ENCODE measurements at places on chromosomes 4 and X.

DNA sequence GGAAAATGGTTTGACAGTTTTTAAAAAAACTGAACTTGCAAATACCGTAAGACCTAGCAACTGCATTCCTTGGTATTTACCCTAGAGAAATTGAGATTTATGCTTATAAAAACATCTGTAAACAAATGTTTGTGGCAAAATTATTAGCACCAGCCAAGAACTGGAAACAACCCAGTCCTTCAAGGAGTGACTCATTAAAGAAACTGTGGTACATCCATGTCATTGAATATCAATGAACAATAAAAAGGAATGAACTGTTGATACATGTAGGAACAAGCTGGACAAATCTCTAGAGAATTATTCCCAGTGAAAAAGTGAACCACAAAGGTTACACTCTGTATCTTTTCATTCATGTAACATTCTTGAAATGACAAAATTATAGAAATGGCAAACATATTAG lies 240.2 kb upstream of the ADAMTS3 start:
- no peak for DNase-seq

DNA sequence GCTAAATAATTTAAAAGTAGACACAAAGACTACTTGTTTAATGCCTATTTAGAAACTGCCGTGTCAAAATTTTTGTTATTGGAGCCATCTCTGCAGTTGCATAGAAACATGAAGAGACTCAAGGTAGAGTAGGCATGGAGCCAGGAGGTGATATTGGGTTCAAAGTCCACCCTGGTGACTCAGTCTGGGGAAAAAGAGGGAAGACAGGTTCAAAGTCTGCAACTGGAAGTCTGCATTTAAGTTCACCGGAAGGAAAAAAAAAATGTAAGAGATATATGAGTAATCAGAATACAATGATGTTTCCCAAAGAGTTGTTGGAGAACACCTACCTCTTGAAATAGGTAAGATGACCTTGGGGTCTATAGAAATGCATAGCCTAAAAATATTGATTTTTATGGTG lies 67.4 kb upstream of the QRFPR start:
- peak; percentile 80 for DNase-seq

DNA sequence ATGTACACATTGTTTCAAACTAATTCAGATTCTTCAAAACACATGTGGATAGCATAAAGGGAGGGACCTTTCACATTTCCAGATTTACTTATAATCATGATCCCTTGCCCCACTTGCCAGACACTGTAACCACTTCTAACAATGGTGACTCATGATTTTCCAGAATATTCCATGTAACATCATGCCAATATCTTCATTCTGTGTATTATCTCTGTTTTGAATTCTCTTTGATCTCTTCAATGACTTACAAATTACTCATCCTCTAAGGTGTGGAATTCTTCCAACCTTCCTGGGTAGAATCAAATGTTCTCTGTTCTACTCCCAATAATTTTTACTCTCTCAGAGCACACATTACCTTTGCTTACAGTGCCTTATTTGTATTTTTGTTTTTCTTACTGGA lies 517.1 kb downstream of the PCDH7 start:
- DNase-seq: no peak

- DNase-seq: no peak
Observed at GRCh38 chr4:147793569-147794313, 61.9 kb downstream of the ARHGAP10 start.

DNA sequence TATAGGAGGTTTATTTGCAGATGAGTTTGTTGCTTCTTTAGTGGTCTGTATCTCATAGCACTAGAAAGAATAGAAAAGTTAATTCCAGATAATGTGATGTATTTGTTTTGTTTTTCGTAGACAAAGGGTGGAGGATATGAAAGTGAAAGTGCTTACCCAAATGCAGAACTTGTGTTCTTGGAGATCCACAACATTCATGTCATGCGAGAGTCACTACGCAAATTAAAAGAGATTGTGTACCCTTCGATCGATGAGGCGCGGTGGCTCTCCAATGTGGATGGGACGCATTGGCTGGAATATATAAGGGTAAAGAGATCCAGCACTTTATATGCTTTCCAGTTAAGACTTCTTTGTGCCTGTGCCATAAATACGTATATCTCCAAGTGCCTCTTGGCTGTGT lies 43.3 kb downstream of the MTMR1 start:
- DNase-seq: no peak

GRCh38 chr4:41957634-41958033 lies 22.4 kb downstream of the TMEM33 start:
- DNase-seq: no peak

- no peak for DNase-seq
Observed at GRCh38 chr4:38241541-38241940, 281.3 kb downstream of the PTTG2 start.

GRCh38 chr4:128470492-128471053 lies 183.0 kb upstream of the PGRMC2 start:
- DNase-seq: no peak

- peak; percentile 33 for DNase-seq
Observed at GRCh38 chr4:2284934-2285612, 23.2 kb upstream of the MXD4 start.

DNA sequence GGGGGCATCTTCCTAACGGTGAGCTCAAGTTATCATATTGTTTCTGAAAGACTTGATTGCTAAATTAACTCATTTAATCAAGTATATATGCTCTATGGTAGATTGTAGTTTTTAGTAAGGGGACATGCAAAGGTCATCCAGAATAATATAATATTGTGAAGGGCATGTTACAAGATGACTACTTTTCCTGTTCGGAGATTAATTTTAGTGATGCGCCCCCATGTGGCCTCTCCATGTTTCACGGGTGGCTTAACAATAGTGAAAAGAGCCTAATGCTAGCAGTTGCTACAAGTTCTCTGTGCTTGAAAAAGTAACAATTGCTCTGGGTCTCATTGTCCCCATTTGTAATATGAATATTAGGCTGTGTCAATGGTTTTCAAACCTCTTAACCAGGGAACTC lies 12.2 kb downstream of the SMPX start:
- peak; percentile 17 for DNase-seq

- no peak for DNase-seq
Observed at GRCh38 chr4:112951362-112952312, 97.8 kb upstream of the ANK2 start.

DNA sequence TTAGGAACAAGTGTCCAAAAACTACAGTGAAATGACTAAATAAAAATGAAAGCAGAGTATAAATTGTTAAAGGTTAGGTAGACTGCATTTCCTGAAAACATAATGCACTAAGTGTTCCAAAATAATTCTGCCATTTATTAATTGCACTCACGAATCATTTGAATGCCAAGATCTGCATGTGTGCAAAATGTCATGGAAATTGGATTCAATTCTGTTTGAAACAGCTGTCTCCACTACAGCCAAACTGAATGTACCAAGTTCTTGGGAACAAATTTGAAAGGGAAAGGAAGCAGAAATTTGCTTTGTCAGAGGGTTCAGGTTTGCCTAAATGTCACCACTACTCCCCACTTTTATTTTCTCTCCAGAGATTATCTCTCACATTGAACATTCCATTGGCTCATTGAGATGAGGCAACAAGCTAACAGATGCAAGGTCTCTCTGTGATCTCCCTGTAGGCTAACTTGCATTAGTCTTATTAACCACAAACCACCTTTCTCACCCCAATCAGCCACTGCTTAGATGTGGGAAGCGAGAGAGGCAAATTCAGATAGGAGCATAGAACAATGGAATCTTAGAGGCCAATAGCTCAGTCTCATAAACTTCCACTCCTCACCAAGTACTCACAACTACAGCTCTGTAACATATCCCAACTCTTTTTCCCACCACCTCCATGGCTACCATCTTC lies 226.6 kb downstream of the KDR start:
- no peak for DNase-seq

DNA sequence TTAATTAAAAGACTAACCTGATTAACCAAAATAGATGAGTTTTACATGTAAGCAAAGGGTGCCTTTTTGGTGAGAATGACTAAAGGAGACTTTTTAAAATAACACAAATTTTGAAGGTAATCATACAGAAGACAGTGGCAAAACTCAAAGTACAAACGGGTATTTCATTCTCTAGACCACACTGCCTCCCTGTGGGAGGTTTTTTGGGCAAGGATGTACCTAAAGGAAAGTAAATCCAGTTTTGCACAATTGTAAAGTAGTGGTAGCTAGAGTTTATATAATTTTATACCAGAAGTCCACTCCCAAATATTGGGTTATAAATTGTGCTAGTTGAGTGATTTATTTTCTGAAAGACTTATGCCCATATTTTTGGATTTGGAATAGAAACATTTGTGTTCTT lies 201.0 kb downstream of the PAPSS1 start:
- DNase-seq: no peak

- DNase-seq: peak; percentile 46
Observed at GRCh38 chr4:2788532-2789103, 4.3 kb upstream of the SH3BP2 start.

DNA sequence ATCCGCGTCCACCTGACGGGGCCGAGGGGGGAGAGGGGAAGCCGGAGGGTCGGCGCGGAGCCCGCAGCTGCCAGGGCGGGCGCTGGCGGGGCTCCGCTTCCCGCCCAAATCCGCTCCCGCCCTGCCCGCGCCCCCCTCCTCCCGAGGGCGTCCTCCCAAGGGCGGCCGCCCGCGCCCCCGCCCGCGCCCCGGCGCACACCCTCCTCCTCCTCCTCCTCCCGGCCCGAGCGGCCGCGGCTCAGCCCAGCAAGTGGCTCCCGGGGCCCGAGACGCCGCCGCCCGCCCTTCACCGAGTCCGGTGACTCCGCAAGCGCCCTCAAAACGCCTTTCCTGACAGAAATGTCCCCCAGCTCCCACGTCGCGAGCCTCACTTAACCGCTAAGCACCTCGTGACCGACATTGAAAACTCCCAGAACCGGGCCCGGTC lies 487 bp downstream of the HMGB2 start:
- DNase-seq: no peak

- no peak for DNase-seq
Observed at GRCh38 chrX:130718137-130718536, 184.9 kb downstream of the ENOX2 start.

GRCh38 chr4:168188754-168189153 lies 96.4 kb downstream of the ANXA10 start:
- DNase-seq: no peak

GRCh38 chr4:26789208-26789607 lies 71.4 kb upstream of the STIM2 start:
- no peak for DNase-seq

- DNase-seq: no peak
Observed at GRCh38 chrX:31580227-31580626, 508.4 kb upstream of the FTHL17 start.

DNA sequence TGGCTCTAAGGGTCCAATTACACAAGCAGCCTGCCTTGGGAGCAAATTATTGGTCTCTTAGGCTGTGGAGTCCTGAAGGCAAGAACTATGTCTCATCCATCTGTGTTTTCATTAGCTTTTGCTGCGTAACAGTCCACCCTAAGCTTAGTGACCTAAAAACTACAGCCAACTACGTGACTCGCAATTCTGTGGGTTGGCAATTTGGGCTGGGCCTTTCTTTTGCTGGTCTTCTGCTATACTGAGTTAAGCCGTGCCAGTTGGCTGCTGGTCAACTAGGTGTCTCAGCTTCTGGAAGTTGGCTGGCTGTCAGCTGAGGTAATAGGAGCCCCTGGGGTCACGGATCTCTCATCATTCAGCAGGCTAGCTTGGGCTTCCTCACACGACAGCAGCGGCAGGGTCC lies 205.6 kb upstream of the S100G start:
- no peak for DNase-seq

DNA sequence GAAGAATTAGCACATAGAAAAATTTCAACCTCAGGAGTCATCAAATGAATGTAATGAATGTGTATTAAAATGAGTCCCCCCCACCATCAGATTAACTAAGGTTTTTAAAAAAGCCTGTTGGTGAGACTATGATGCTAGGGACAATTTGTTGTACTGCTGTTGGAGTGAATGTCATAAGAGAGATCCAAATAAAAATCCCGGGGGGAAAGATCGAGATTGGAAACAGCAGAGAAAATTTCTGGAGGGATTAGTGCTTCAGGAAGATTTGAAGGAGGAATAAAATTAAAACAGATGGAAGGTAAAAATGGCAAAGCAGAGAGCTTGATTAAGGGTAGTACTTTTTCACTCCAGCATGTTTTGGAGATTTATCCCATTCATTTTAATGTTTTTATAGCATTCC lies 25.9 kb upstream of the SFRP2 start:
- no peak for DNase-seq

DNA sequence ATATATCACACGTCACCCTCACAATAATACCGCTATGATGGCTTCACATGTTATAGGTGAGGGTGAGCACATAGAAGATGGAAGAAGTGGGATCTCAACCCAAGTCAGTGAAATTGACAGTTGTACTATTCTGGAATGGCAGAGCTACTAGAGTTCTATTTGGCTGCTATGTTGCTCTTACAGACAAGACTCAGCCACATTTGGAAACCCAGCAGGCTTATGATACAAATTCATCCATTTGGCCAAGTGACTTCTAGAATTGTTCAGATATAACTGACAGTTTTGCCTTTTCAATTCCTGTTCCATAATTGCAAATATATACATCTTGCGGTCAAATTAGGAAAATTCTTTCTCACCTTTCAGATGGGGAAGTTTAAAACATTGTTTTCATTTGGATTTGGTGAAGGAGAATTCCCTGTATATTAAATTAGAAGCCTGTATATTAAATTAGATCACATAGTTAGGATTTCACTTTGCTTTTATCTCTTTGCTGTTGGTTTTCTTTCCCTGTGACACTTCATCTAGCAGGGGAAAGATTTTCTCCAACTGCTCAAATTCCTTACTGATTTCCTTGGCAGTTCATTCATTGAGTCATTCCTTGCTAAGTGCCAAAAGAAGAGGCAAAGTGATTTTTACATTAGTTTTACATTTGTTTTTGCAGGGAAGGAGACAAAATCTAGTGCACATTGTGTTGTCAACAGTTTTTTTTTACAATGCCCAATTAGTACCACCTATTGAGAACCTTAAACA lies 120.6 kb upstream of the TBC1D9 start:
- DNase-seq: no peak

GRCh38 chrX:19855700-19856381 lies 31.6 kb downstream of the SH3KBP1 start:
- no peak for DNase-seq

DNA sequence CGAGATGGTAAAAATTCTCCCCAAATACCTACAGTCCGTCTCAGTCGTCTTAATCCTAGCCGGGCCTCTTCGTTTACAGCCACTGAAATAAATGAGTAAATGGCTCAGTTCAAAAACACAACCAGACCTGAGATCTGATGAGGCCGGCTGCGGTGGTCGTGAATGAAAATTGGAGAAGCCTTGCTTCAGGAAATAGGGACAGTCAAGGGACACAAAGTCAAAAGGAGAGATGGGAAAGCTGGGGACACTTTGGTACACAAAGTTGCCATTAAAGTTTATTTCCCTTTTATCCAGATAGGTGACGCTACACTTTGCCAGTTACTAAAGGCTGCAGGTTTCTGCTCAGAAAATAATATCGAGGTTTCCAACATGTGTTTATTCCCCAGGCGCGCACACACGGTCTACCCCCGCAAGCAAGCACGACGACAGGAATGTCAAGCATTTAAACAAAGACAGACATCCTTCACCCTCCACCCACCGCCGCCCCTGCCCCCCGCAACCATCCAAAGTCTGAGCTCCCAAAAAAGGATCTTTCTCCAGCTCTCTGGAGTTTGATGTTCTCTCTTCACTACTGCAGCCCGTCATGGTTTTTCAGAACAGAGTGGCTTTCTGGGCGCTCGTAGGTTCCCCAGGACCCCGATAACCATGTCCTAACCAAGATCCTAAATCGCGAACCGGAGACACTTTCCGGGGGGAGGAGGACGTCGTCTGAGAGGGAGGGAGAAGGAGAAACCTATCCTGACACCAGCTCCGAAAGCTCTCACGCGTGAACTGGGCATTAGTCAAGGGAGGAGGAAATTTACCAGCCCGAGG lies 1.3 kb upstream of the PCDH7 start:
- DNase-seq: no peak
